ENCODE measurements at places on chromosomes 7 and 10. TPM values are rescaled to one million over a fixed set of nuclear protein-coding genes. Genes with fewer than 3 reads are reported as not detected.

The IDI2 gene
- not detected for total RNA-seq

- DNase-seq: peak; percentile 85
These were observed at the start of gene DEPP1 for GRCh38 chr10:44978570-44979280. Gene DEPP1 (minus strand): TSS chr10:44978809. CDS start chr10:44978030, 779 bp downstream.

DNA sequence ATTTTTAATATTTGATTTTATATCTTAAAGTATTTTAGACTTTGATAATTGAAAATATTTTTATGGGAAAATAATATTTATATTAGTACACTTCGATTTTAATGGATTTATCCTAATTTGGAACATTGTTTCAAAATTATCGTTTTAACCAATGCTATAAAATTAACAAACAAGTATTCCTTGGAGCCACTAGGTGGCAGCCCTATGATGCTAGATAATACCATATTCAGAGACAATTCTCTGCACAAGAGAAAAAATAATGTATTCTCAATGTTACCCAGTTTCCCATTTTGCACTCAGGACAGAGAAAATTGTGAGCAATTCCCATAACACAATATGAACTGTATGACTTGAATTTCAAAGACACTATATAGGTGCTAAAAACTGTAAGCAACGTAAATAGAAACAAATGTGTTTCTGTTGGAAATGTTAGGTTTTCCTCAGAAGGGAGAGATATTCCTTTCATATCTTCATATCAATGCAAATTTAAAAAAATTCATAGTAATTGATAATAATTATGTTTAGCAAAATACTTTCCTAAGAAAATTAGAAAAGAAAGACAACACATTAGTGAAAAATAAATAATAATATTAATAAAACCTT lies 237.8 kb downstream of the SEMA3E start:
- DNase-seq: peak; percentile 61

The CRYGN gene
- 0.07 TPM for total RNA-seq

The MRPL32 gene
- total RNA-seq: 103 TPM

The TNRC18 gene
- total RNA-seq: 80.4 TPM

The C7orf57 gene
- 0.12 TPM for total RNA-seq

DNA sequence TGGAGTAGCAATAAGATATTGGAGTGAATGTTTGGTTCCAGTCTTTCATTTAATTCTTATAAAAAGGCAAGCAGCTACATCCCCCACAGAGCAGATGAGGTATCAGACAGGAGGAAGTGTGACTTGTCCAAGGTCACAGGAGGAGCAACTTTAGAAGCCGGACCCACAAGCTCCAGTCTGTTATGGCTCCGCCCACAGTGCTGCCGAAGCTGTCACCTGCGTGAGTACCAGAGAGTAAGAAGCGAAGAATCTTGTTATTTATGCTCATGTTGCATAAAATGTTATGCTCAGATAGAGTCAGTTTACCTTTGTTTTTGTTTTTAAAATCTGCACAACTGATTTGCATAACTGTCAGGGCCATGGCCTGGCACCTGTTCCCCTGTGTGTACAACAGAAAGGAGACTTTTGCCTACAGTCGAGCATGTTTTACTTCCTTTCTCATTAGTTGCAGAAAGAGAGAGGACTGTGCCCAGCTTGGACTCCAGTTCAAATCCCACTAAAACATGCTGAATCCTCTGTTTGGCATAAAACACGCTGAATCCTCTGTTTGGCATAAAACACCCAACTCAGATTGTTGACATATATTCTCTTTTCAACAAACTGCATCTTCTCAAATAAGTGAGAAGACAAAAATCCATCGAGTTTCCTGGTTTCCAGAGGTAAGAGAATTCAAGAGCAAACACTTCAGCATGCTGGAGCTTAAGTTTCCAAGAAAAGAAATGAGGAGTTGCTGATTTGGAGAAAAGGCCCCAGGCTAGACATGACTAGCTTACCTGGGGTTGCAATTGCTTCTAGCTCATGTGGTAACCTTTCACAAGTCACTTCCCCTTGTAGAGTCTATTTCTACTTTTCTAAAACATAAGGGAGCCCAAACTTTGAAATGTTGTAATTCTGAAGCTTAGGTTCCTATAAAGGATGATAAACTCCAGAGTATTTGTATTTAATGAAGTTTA lies 409.8 kb upstream of the ZMIZ1 start:
- DNase-seq: no peak

DNA sequence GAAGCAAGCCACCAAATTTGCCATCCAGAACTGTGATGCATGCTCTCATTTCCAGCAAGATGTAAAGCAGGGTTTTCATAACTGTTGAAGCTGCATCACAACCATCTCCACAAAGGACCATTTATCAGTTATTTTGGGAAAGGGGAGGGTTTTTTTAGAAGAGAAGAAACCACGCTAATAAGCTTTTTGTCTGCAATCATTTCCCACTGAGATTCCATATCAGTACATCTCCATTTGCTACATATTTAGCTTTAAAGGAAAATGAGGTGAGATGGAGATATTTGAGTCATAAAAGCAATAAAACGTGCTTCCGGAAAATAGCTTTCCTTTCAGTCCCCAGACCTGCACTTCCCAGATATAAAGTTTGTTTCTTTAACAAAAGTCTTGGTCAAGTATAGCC lies 258.2 kb downstream of the FRMD4A start:
- DNase-seq: no peak

The TBC1D12 gene
- 13.6 TPM for total RNA-seq

DNA sequence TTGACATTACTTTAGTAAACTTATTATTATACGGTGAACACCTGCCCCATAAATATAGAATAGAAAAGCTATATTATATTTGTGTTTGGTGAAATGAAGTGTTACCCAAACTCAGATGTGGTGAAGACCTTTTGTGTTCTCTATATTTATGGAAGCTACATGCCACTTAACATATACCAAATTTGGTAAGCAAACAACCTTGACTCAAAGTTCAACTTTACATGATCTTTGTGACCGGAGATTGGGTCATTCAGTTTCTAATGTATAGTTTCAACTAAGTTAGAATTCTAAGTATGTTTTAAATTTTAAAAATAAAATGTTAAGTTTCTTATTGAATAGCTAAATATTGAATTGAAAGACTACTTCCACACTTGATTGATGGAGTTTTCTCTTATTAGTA lies 288.6 kb upstream of the SEMA3D start:
- DNase-seq: no peak

The CFAP46 gene
- 2.1 TPM for total RNA-seq

DNA sequence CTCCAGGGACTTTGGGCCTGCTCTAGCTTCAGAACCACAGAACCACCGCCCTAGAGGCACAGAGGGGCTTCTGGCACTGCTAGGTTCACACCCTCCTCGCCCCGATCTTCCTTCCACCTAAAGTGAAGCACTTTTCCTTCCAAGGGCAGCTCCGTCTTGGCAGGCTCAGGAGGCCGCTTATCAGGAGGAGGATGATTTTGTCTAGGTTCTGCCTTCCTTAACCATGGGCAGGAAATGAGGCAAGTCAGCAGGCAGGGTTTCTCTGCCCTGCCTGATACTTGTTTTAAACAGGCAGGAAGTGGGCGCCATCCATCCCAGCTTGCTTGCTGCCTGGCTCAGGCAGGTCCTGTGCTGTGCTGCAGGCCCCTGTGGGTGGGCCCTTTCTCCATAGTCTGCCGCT lies 8.3 kb upstream of the ATP6V0E2 start:
- no peak for DNase-seq

DNA sequence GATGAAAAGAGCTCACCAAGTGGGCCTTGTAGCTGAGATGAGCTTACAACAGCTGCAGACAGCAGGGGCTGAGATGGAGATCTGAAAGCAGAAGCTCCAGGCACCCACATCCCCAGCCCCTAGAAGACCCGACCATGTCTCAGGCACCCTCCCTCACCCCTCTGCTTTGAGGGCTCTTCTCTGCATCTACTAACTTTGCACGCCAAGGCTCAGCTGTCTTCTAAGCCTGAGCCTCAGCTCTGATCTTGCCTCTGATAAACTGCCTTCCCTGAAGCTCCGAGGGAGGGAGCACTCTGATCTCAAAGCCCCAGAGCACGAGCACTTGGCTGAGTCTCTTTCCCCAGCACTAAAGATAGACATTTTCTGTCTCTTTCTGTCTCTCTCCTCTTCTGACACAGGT lies 42.0 kb downstream of the ANXA8 start:
- no peak for DNase-seq

- DNase-seq: no peak
These were observed 13.6 kb upstream of the STN1 start for GRCh38 chr10:103931603-103932002.

All from NCI-H460 (cell line).